Anterior cingulate cortex (tissue), 58 donors: ENCODE measurements at places on chromosomes 13 and 19.

- DNase-seq: no peak
Measured at GRCh38 chr19:8821748-8822241, 10.3 kb downstream of the ZNF558 start.

GRCh38 chr13:46173656-46174055, 8.3 kb downstream of the LCP1 start:
- no peak for DNase-seq

GRCh38 chr19:12800923-12801465, 606 bp downstream of the PRDX2 start:
- DNase-seq: peak; percentile 36

- no peak for DNase-seq
Measured at GRCh38 chr19:2084993-2085720, 11.0 kb downstream of the MOB3A start.

DNA sequence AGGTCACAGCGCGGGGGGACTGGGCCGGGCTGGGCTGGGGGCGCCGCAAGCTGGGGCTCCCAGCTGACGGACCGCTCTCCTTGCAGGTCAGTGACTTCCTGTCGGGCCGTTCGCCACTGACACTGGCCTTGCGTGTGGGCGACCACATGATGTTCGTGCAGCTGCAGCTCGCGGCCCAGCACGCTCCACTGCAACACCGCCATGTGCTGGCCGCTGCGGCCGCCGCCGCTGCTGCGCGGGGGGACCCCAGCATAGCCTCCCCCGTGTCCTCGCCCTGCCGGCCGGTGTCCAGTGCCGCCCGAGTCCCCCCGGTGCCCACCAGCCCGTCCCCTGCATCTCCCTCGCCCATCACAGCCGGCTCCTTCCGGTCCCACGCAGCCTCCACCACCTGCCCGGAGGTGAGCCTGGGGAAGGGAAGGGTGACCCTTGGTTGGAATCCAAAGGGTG, 5.7 kb downstream of the MIDN start:
- peak; percentile 43 for DNase-seq
